ENCODE measurements at places on chromosomes 2 and 18. TPM values are rescaled to one million over a fixed set of nuclear protein-coding genes. Genes with fewer than 3 reads are reported as not detected.

DNA sequence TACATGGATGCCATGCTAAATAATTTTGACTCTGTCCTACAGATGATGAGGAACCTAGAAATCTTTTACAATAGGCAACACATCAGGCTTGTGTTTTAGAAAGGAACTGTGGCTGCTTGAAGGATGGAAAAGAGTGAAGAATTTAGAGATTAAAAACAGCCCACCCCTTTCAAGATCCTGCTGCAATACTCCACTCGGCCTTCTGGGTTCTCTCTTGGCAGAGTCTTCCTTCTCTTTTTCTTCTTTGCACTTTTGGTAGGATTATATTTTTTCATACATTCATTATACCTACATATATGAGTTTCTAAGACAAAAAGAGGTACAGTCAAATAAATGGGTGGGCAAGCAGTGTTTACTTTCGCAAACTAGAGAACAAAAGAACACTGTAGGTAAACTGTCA lies 474.3 kb downstream of the ERBB4 start:
- DNase-seq = no peak
- no peaks in the 10 kb centered on the region for H3K36me3 ChIP-seq
- H3K4me3 ChIP-seq = no peak overlapping the region
- H3K27me3 ChIP-seq = no peaks in the 10 kb centered on the region
- no peaks in the 10 kb centered on the region for H3K4me1 ChIP-seq

GRCh38 chr2:97998431-97999005 lies 2.8 kb upstream of the TMEM131 start:
- peaks cover 17% of the 10 kb centered on the region for H3K4me1 ChIP-seq
- no peak for DNase-seq
- H3K36me3 ChIP-seq = no peaks in the 10 kb centered on the region

GRCh38 chr2:229348128-229348527 lies 77.0 kb upstream of the PID1 start:
- no peaks in the 10 kb centered on the region for H3K4me1 ChIP-seq
- no peak overlapping the region for H3K27ac ChIP-seq
- H3K27me3 ChIP-seq = no peaks in the 10 kb centered on the region
- H3K4me3 ChIP-seq = no peak overlapping the region
- no peaks in the 10 kb centered on the region for H3K36me3 ChIP-seq

- no peaks in the 10 kb centered on the region for H3K36me3 ChIP-seq
- no peak for DNase-seq
- no peak overlapping the region for H3K4me3 ChIP-seq
- no peaks in the 10 kb centered on the region for H3K4me1 ChIP-seq
Observed at GRCh38 chr18:39781565-39781964, 2173.5 kb upstream of the PIK3C3 start.

- no peak overlapping the region for H3K27ac ChIP-seq
- DNase-seq = no peak
- H3K4me1 ChIP-seq = peaks cover 28% of the 10 kb centered on the region
- no peak overlapping the region for H3K4me3 ChIP-seq
- no peaks in the 10 kb centered on the region for H3K36me3 ChIP-seq
Observed at GRCh38 chr2:20327370-20327769, 23.3 kb downstream of the PUM2 start.

DNA sequence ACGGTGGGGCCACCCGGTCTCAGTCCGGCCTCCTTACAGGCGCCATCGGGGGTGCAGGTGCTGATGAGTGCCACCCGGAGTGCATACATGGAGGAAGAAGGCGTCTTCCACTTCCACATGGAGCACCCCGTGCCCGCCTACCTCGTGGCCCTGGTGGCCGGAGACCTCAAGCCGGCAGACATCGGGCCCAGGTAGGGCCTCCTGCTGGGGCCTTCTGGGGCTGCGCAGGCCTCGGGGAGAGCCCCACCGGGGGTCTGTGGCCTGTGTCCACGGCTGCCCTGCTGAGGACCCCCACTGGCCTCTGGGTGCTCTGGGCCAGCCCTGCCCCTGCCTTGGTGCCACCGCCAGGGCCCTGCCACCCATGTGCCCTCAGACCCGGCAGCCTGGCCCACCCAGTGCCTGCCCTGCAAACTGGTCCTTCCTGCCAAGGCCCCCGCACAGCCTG lies 4.8 kb downstream of the RNPEPL1 start:
- H3K36me3 ChIP-seq = peaks cover 22% of the 10 kb centered on the region
- H3K4me3 ChIP-seq = no peak overlapping the region
- DNase-seq = no peak
- no peaks in the 10 kb centered on the region for H3K27me3 ChIP-seq
- H3K4me1 ChIP-seq = peaks cover 29% of the 10 kb centered on the region
- no peak overlapping the region for H3K27ac ChIP-seq

DNA sequence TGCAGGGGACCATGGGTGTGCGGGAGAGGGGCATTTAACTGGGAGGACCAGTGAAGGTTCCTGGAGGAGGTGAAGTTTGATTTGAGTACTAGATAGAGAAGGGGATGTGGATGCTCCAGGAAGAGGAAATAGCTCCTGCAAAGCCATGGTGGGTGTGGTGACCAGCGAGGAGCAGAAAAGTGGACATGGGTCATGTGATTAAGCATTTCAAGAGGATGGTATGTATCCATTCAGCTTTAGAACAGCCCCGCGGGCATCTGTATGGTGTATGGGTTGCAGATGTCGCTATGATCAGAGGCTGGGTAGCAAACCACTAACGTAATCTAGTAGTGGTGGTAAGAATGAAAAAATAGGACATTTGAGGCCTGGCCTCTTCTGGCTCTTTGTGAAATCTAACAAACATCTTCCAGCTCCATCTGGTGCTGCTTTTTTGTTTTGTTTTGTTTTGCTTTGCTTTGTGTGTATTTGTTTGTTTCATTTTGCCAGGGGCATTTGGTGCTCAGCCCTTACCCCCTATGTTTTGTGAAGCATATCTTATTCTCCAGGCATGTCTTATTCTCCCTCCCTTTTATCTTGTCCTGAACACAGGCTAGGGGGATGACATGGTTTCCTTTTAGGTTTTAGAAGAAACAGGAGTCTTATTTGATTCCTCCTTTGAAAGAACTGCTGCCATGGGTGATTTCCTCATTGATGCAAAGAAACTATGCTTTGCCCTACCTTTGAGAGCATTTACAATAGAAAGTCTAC lies 226.1 kb downstream of the LRRTM1 start:
- no peak for DNase-seq
- no peak overlapping the region for H3K27ac ChIP-seq
- no peak overlapping the region for H3K4me3 ChIP-seq
- H3K36me3 ChIP-seq = no peaks in the 10 kb centered on the region

DNA sequence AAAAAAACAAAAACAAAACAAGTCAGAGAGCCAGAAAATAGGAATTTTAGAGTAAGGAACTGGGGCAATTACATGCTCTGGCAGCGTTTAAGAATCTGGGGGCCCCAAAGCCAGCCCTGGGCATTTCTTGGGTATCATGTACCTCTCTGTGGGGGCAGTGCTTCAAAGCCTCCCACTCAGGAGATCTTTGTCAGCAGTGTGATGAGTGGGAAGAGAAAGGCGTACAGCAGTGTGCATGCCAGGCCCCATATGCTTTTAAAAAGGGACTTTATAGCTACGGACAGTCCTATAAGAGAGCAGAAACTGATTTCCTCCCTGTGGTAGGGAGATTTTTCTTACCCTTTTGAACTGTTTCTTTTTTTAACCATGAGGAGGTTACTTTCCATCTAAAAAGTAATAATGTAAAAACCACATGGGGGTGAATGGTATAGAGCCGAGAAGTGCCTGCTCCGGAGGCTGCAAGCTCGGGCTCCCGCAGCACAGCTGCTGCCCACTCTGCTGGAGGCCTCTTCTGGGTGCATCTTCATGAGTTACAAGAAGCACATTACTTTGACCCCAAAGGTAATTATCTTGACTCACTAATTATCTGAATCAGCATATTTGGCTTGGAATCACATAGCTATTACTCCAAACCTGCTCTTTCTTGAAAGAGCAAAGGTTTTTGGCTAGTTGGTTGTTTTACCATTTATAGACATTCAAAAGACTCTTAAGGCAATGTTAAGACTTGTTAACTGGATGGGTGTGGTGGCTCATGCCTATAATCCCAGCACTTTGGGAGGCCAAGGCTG lies 46.4 kb downstream of the PROC start:
- no peaks in the 10 kb centered on the region for H3K4me1 ChIP-seq
- H3K36me3 ChIP-seq = peaks cover 2% of the 10 kb centered on the region
- DNase-seq = no peak

DNA sequence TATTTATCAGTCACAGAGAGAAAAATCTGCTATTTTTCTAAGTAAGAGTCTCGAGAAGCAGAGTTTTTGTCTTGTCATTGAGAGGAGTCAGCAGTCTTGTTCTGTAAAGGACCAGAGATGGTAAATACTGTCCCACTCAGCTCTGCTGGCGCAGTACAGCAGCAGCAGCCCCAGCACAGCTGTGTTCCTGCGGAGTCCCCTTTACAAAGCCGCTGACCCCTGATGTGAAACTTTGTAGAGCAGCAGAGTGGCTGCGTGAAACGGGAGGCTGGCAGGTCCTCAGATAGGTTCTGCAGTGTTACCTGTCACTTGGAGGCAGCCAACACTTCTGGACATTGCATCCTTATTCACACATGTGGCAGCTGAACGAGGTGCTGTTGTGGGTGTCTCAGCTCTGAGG lies 45.2 kb downstream of the TMEM185B start:
- no peaks in the 10 kb centered on the region for H3K36me3 ChIP-seq
- H3K27me3 ChIP-seq = no peaks in the 10 kb centered on the region

GRCh38 chr2:105746177-105747080 lies 1.7 kb downstream of the NCK2 start:
- H3K36me3 ChIP-seq = no peaks in the 10 kb centered on the region
- H3K4me3 ChIP-seq = peak overlapping the region; percentile 90
- DNase-seq = peak; percentile 81
- H3K27ac ChIP-seq = peak overlapping the region; percentile 81
- peaks cover 73% of the 10 kb centered on the region for H3K4me1 ChIP-seq

- no peak overlapping the region for H3K27ac ChIP-seq
- no peak for DNase-seq
- H3K4me1 ChIP-seq = no peaks in the 10 kb centered on the region
- H3K36me3 ChIP-seq = no peaks in the 10 kb centered on the region
- H3K4me3 ChIP-seq = no peak overlapping the region
Observed at GRCh38 chr2:148813603-148814065, 61.4 kb upstream of the KIF5C start.

DNA sequence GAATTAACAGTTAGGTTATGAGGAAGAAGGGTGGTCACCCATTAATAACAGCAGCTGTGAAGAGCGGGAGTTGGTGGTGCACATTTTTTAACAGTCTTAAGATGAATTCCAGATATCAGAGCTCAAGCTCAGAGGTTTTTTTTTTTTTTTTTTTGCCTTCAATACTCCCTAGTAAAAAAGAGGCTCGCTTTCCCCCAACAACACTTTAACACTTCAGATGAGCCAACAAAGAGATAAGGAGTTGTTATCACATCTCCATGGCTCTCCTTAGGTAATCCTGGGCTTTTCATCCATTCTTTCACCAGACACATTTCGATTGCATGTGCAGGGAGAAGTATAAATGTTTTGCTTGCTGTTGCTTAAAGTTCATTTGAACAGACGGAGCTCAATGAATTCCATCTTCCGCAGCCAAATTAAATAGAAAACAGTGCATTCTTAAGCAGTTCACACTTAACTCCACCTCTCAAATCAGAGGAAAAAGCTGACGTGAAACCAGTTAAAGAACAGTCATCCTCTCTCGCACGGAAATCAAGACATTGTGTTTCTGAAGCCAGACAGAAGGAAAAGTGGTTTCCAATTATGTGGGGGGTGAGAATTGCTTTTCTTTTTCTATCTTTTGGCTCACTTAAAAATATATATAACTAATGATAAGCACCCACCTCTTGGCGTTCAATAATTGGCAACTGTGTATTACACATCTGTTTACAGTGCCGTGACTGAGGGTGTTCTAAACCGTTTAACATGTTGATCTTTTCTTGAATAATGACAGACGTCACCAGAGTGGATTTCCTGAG lies 118.2 kb downstream of the ZNF521 start:
- no peaks in the 10 kb centered on the region for H3K27me3 ChIP-seq
- DNase-seq = no peak
- no peaks in the 10 kb centered on the region for H3K4me1 ChIP-seq
- no peak overlapping the region for H3K4me3 ChIP-seq
- no peak overlapping the region for H3K27ac ChIP-seq

ITGB6 gene
- total RNA-seq = not detected

OXER1 gene
- total RNA-seq = not detected

GALNT13 gene
- not detected for total RNA-seq

AGXT gene
- total RNA-seq = not detected

DSG2 gene
- total RNA-seq = 0.09 TPM

RGPD4 gene
- 0.64 TPM for total RNA-seq

CCDC102B gene
- total RNA-seq = 0.75 TPM
